ENCODE measurements at places on chromosomes 1 and 21.

- no peaks in the 10 kb centered on the region for H3K36me3 ChIP-seq
- H3K4me1 ChIP-seq, result no peaks in the 10 kb centered on the region
- no peak overlapping the region for H3K27ac ChIP-seq
- no peaks in the 10 kb centered on the region for H3K27me3 ChIP-seq
- no peak overlapping the region for H3K4me3 ChIP-seq
Measured at GRCh38 chr1:40299366-40300248, 17.5 kb downstream of the COL9A2 start.

DNA sequence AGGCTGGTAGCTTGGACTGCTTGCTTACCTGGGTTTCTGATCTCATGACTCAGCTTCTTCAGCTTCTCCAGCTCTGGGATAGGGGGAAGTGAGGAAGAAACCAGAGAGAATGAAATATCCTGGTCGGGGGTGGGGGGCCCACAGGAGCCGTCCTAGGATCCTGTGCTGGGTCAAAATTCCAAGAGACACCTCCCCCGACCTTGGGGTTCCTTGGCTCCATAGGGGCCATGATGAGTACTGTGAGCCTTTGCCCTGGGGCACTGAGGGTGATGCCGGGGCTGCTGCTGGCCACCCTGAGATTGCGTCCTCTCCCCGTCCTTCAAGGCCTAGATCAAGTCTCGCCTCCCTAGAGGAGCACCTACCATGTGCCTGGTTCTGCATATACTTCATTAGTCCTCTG, 40.0 kb downstream of the MYOM3 start:
- no peaks in the 10 kb centered on the region for H3K27me3 ChIP-seq
- no peak for DNase-seq
- H3K4me3 ChIP-seq, result no peak overlapping the region

GRCh38 chr1:3504822-3505153, 50.3 kb downstream of the ARHGEF16 start:
- H3K4me3 ChIP-seq, result peak overlapping the region; percentile 28
- no peaks in the 10 kb centered on the region for H3K27me3 ChIP-seq
- H3K4me1 ChIP-seq, result peaks cover 15% of the 10 kb centered on the region
- H3K36me3 ChIP-seq, result no peaks in the 10 kb centered on the region
- peak; percentile 35 for DNase-seq
- peak overlapping the region; percentile 92 for H3K27ac ChIP-seq

GRCh38 chr1:219826290-219826689, 102.1 kb downstream of the SLC30A10 start:
- DNase-seq, result no peak
- H3K27ac ChIP-seq, result no peak overlapping the region
- no peak overlapping the region for H3K4me3 ChIP-seq
- no peaks in the 10 kb centered on the region for H3K36me3 ChIP-seq

DNA sequence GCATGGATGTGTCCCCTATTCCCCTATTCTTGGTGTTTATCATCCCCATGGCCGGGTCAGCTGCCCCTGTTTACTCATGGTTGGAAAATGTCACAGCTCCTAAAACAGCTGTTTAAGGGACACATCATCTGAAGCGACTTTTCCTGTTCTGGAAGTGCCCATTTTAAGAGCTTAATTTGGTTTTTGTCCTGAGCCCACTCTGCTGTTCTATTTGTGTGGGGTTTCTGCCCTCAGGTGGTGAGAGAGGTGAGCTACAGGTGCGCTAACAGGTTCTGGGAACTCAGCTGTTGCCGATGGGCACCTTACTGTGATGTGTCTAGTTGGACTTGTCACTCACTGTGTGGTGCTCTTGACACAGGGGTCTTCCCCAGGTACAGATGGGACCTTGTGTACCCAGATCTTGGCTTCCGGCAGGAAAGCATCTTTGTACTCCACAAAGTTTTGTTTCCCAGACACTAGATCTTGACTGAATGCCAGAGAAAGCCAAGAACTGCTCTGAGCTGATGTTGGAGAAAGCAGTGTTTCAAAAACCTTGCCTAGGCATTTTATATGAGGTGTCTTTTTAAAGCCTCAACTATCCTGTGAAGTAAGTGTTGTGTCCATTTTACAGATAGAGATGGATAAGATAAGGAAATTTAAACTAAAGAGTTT, 59.0 kb upstream of the CD1D start:
- no peak overlapping the region for H3K4me3 ChIP-seq
- no peaks in the 10 kb centered on the region for H3K4me1 ChIP-seq
- H3K36me3 ChIP-seq, result no peaks in the 10 kb centered on the region
- peak; percentile 56 for DNase-seq
- H3K27me3 ChIP-seq, result no peaks in the 10 kb centered on the region
- no peak overlapping the region for H3K27ac ChIP-seq

DNA sequence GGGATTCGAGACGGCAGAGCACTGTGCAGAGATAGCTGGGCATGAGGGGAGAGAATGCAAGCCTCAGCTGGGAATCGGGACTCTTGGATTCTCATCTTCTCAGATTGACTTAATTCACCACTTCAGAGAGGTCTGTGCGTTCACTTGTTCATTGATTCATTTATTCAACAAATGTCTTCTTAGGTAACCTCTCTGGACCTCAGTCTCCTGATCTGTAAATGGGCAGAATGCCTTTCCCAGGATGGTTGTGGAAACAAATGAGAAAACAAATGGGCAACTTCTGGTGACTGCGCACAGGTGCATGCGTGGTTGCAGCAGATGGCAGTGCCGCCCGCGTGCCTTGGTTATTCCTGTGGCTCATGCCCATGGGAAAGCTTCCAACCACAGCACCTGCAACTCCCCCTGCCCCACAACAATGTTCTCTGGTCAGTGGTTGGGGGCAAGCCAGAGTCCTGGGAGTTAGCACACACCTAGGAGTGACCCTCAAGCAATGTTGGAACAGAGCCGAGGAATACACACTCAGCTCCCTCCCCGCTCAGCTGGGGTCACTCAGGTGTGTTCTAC, 110.1 kb upstream of the RUNX3 start:
- no peaks in the 10 kb centered on the region for H3K4me1 ChIP-seq
- H3K27me3 ChIP-seq, result peaks cover 35% of the 10 kb centered on the region

DNA sequence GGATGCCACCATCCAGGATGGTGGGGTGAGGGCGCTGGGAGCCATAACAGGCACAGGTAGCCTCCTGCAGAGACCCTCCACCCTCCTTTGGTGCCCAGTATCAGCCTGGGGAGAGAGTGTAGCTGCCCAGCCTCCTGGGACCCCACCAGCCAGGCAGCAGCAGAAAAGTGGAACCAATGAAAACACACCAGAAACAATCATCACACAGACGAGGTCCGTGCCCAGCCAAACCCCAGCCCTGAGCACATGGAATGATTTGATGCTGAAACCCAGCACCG, 285.1 kb downstream of the PTPRU start:
- H3K27me3 ChIP-seq, result peaks cover 30% of the 10 kb centered on the region
- no peak overlapping the region for H3K4me3 ChIP-seq
- no peak for DNase-seq
- H3K4me1 ChIP-seq, result no peaks in the 10 kb centered on the region

DNA sequence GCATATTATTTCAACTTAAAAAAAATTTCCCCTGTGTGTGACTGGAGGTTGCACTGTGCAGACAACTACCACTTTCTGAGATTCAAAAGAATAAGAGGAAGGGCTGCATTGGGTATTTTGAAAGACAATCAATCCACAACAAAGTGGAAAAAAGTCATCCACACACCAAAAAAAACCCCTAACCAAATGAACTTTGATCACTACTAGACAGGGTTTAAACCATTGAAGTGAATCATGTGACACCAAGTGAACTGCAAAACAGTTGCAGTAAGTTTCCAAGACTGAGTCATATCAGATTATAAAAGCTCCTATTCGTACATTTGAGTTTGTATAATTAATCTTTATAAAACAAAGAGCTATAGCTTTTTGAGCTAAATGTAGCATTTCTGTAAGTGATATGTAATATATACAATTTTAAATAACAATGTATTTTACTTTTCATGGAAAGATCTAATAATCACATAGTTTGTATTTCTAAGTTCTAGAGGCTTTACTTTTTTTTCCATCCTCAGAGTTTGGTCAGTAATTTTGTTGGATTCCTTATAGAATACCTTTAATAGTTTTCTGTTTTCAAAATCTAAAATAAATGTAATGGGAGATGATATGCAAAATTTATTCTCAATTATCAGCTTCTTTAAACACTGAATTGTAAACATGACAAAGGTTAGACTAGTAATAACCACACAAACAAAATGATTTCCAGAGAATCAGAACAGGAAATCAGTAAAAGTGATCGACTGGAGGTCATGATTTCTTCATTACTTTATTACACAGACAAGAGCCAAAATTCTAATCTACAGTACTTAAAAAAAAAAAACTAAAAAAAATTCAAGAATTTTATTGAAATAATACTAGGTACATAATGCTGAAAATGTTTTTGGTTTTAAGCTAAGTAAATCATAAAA, 50.5 kb upstream of the GFI1 start:
- peaks cover 24% of the 10 kb centered on the region for H3K4me1 ChIP-seq
- H3K4me3 ChIP-seq, result no peak overlapping the region
- peak; percentile 57 for DNase-seq
- H3K27ac ChIP-seq, result no peak overlapping the region
- no peaks in the 10 kb centered on the region for H3K36me3 ChIP-seq
- no peaks in the 10 kb centered on the region for H3K27me3 ChIP-seq

DNA sequence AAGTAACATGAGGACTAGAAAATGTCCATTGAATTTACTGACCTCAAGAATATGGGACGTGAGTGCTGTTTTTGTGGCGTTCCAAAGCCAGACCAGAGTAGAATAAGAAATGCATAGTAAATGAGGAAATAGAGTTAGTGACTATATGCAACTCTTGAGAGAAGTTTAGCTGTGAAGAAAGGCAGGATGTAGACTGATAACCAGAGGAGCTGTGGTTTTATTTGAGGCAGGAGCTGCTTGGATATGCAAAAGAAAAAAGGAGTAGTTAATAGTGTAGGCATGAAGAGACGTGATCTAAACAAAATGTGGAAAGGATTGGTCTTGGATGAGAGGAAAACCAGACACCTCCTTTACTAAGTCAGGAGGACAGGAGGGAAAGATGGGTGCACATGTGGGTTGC, 28.2 kb downstream of the DNAH14 start:
- no peaks in the 10 kb centered on the region for H3K4me1 ChIP-seq
- no peak for DNase-seq
- H3K27me3 ChIP-seq, result no peaks in the 10 kb centered on the region

GRCh38 chr1:80919426-80919825, 881.3 kb upstream of the ADGRL2 start:
- no peaks in the 10 kb centered on the region for H3K36me3 ChIP-seq

- peak overlapping the region; percentile 36 for H3K4me3 ChIP-seq
- H3K27me3 ChIP-seq, result no peaks in the 10 kb centered on the region
- H3K27ac ChIP-seq, result peak overlapping the region; percentile 76
- DNase-seq, result peak; percentile 73
- peaks cover 15% of the 10 kb centered on the region for H3K4me1 ChIP-seq
Measured at GRCh38 chr1:46622344-46622743, 5.7 kb upstream of the MOB3C start.

DNA sequence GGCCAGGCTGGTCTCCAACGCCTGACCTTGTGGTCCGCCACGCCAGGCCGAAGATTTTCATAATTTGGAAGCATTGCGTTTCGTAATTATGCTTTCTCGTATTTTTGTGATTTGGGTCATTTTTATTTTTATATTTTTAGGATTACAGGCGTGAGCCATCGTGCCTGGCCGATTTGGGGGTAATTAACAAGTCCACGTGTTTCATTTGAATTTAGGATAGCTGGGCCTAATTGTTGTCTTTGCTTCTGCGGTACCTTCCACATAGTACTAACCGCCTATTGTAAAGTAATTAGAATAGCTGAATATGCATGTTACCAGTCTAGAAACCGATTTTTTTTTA, 1.0 kb downstream of the RCC1 start:
- H3K27me3 ChIP-seq, result no peaks in the 10 kb centered on the region
- H3K36me3 ChIP-seq, result peaks cover 52% of the 10 kb centered on the region
- DNase-seq, result no peak
- H3K4me1 ChIP-seq, result peaks cover 20% of the 10 kb centered on the region

- no peaks in the 10 kb centered on the region for H3K36me3 ChIP-seq
- no peak for DNase-seq
- no peak overlapping the region for H3K4me3 ChIP-seq
- no peaks in the 10 kb centered on the region for H3K27me3 ChIP-seq
- H3K4me1 ChIP-seq, result peaks cover 26% of the 10 kb centered on the region
- H3K27ac ChIP-seq, result no peak overlapping the region
Measured at GRCh38 chr21:45867041-45867666, 114.4 kb upstream of the COL6A1 start.

DNA sequence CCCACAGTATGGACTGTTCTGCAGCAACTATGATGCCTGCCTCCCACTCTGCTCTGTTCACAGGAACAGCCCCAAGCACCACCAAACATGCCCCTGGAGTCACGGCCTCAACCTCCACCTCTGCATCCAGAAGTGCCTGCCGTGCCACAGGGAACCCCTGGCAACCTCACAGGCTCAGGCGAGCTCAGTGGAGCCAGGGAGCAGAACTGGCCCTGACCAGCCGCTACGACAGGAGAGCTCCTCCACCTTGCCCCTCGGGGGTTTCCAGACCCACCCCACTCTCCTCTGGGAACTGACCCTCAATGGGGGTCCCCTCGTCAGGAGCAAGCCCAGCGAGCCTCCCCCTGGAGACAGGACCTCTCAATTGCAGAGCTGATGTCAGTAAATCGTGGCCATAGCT, 13.0 kb downstream of the MRAP start:
- H3K4me3 ChIP-seq, result no peak overlapping the region
- H3K36me3 ChIP-seq, result peaks cover 21% of the 10 kb centered on the region
- no peak overlapping the region for H3K27ac ChIP-seq
- H3K4me1 ChIP-seq, result no peaks in the 10 kb centered on the region
- DNase-seq, result no peak
- H3K27me3 ChIP-seq, result no peaks in the 10 kb centered on the region

GRCh38 chr1:31786366-31787060, 22.4 kb upstream of the ADGRB2 start:
- DNase-seq, result no peak
- H3K27me3 ChIP-seq, result no peaks in the 10 kb centered on the region
- peaks cover 15% of the 10 kb centered on the region for H3K4me1 ChIP-seq
- H3K27ac ChIP-seq, result no peak overlapping the region

GRCh38 chr1:36178471-36179219, 22.7 kb downstream of the MAP7D1 start:
- H3K36me3 ChIP-seq, result peaks cover 52% of the 10 kb centered on the region
- peaks cover 5% of the 10 kb centered on the region for H3K4me1 ChIP-seq
- no peaks in the 10 kb centered on the region for H3K27me3 ChIP-seq
- H3K4me3 ChIP-seq, result no peak overlapping the region
- no peak overlapping the region for H3K27ac ChIP-seq

DNA sequence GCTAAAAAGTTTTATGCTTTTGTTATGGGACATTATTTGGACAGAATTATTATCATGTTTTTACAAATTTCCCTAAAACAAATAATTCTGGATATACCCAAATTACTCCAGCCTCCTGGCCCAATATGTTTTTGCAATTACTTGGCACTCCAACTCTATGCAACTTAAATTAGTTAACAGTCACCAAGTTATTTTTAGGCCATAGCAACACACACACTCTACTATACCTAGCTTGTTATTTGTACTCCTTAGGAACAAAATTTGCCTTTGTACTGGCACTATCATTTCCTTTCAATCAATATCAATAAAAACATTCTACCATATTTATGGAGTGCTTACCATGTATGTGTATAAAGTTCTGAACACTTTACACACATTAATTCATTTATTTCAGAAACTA, 7.7 kb downstream of the DUSP10 start:
- no peaks in the 10 kb centered on the region for H3K27me3 ChIP-seq
- peaks cover 30% of the 10 kb centered on the region for H3K4me1 ChIP-seq
- no peak overlapping the region for H3K4me3 ChIP-seq
- no peak for DNase-seq
- H3K36me3 ChIP-seq, result no peaks in the 10 kb centered on the region
- H3K27ac ChIP-seq, result no peak overlapping the region

- H3K36me3 ChIP-seq, result no peaks in the 10 kb centered on the region
- no peak overlapping the region for H3K4me3 ChIP-seq
- DNase-seq, result no peak
- H3K4me1 ChIP-seq, result peaks cover 6% of the 10 kb centered on the region
Measured at GRCh38 chr1:110484801-110485200, 33.9 kb downstream of the PROK1 start.

- H3K4me3 ChIP-seq, result peak overlapping the region; percentile 84
- H3K36me3 ChIP-seq, result no peaks in the 10 kb centered on the region
- H3K27me3 ChIP-seq, result no peaks in the 10 kb centered on the region
- H3K27ac ChIP-seq, result peak overlapping the region; percentile 65
Measured at GRCh38 chr1:164562061-164562460, 3.1 kb downstream of the PBX1 start.

Data from GM23248 (cell line).